Foreskin keratinocyte (primary cell): ENCODE measurements at places on chromosomes 4 and X. TPM values are rescaled to one million over a fixed set of nuclear protein-coding genes. Genes with fewer than 3 reads are reported as not detected.

- DNase-seq = no peak
Measured at GRCh38 chr4:184331268-184331995, 113.8 kb upstream of the ENPP6 start.

DNA sequence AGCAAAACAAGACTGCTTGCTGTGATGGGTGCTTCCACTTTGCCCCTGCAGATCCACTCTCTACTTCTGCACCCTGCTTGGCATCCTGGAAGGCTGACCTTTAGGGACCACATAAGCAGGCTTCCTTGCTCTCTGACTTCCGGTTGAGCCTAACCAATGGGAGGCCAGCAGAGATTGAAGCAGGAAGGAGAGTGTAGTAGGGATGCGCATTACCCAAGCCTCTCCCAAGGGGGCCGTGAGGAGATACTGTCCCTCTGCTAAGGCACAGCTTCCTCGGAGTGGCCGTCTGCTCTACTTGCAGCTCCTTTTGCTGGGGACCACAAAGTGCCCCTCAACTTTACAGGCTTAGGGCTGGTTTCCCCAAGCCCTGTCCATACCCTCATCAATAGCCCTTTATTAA is 624.3 kb upstream of the TENM3 start:
- no peak for DNase-seq

GRCh38 chrX:2549876-2550275 is 49.1 kb upstream of the DHRSX start:
- no peak for DNase-seq

DNA sequence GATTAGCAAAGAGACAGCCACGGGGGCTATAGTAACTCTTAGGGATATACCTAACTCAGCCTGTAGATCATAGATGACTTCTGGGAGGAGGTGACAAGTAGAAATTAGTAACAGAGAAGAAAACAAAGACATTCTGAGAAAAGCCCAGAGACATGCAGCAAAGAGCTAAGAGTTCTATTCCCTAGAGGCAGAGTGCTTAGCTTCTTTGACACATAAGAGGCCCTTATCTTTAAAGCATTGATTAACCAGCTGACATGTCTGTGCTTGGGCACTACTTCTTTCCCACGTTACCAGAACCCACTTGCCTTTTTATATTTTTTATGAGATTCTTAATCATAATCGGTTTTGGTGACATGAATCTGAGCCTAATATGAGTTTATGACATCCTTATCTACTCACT is 179.5 kb downstream of the GABRB1 start:
- no peak for DNase-seq

GRCh38 chr4:165493359-165493758 is 114.6 kb downstream of the CPE start:
- DNase-seq = peak; percentile 42

PABPC1L2A gene
- total RNA-seq = not detected in 2 replicates

DNA sequence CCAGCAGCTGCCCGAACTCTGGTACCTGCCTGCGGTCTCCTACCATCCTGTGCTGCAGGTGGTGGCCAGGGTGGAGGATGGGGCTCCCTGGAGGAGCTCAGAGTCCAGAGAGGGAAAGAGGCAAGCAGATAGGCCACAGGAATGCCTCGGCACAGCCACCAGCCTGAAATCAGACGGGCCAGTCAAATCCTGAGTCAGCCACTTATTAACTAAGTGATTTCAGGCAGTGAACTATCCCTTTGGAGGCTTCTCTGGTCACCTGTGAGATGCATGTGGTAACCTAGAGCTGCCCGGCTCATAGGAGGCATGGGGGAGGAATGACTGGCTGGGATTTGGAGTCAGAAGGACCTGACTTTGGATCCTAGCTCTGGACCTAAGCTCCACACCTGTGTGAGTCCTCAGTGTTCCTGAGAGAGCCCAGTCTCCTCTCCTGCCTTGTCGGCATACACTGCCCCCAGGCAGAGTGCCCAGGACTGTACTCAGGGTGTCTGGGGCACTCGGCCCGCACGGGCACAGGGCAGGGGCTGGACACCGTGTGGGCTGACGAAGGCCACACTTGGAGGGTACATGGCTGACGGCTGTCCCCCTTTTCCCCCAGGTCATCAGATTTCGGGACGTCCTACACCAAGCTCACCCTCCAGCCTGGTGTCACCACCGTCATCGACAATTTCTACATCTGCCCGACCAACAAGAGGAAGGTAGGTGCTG is 96.4 kb upstream of the PSAPL1 start:
- no peak for DNase-seq

- DNase-seq = peak; percentile 32
Measured at GRCh38 chr4:61201961-61202637, 2.0 kb downstream of the ADGRL3 start.

STS gene
- total RNA-seq = 1.2 and 1.5 TPM in 2 replicates

GRCh38 chrX:70421618-70422017 is 1.5 kb upstream of the GDPD2 start:
- no peak for DNase-seq

XK gene
- total RNA-seq = 0.21 and 0.24 TPM in 2 replicates

KIAA1210 gene
- total RNA-seq = not detected in 2 replicates

DNA sequence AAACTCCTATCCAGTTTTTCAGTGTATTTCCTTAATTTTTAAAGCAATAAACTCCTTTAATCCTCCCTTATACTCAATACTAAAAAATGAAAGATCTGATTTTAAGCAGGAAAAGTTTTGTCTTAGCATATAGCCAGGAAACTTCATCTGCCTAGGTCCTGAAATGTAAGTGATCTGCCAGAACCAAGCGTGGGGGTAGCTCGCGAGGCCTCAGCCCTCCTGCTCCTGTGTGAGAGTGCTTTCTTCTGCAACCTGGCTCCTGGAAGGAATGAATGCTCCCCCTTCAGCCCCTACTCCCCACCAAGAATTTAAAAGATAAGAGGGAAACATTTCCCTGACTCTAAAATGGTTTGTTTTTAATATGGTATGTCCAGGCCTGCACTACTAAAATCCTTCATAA is 160.1 kb downstream of the CBR4 start:
- DNase-seq = no peak

SMR3B gene
- total RNA-seq = not detected in 2 replicates

GRCh38 chr4:95091272-95091671 is 333.5 kb downstream of the BMPR1B start:
- DNase-seq = no peak

RASSF6 gene
- total RNA-seq = 1.2 and 1.3 TPM in 2 replicates

LANCL3 gene
- 1.3 and 1.6 TPM in 2 replicates for total RNA-seq

ADAM29 gene
- total RNA-seq = not detected in 2 replicates

GPR78 gene
- total RNA-seq = not detected in 2 replicates

MRPL1 gene
- total RNA-seq = 56.2 and 57.8 TPM in 2 replicates

CLCN4 gene
- total RNA-seq = 0.35 and 0.44 TPM in 2 replicates

DNA sequence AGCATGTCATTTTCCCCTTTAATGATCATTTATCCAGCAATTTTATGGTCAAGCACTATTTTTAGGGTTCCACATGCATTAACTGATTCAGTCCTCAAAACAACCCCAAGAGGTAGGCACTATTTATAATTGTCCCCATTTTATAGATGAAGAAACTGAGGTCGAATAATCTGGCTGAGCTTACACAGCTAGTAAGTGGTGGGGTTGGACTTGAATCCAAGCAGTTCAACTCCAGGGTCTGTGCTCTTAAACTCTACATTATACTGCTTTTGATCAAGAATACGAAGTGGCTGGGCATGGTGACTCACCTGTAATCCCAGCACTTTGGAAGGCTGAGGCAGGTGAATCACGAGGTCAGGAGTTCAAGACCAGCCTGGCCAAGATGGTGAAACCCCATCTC is 3.2 kb upstream of the CHRNA9 start:
- DNase-seq = no peak

- peak; percentile 0 for DNase-seq
Measured at GRCh38 chrX:87409113-87409841, 108.3 kb upstream of the KLHL4 start.

MAGEA8 gene
- not detected in 2 replicates for total RNA-seq

GRCh38 chrX:32745323-32745722 is 466.0 kb downstream of the DMD start:
- no peak for DNase-seq

- DNase-seq = no peak
Measured at GRCh38 chr4:52752936-52753335, 1.7 kb upstream of the ERVMER34-1 start.

- DNase-seq = no peak
Measured at GRCh38 chrX:133306316-133306715, 88.2 kb upstream of the TFDP3 start.

GRCh38 chr4:164799410-164799809 is 45.5 kb downstream of the SMIM31 start:
- no peak for DNase-seq

DNA sequence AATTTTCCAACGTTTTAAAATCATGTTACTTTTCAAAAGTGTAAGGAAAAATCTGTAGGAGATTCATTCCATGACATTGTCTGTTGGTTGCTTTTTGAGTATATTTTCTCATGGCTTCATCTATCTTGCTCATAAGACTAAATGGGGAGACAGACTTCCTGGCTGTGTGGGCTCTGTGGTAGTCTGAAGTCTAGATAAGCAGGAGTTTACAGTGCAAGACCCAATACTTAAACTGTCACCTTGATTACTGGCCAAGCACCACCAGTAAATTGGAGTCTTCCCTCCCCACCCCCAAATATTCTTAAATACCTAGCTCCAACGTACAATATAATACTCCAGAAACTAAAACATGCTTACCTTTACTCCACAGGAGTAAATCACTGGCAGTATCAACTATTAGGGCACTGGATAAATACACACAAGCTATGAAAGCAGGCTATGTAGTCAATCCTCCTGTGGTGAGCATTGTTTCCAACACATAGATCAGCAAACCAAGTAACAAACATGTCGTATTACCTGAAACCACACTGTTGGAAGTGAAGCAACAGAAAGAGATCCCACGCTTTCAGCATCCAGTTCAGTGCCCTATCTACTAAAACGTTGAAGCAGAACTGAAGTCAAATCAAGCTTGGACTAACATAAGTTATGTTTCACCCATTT is 6.2 kb downstream of the HNRNPD start:
- DNase-seq = no peak

DNA sequence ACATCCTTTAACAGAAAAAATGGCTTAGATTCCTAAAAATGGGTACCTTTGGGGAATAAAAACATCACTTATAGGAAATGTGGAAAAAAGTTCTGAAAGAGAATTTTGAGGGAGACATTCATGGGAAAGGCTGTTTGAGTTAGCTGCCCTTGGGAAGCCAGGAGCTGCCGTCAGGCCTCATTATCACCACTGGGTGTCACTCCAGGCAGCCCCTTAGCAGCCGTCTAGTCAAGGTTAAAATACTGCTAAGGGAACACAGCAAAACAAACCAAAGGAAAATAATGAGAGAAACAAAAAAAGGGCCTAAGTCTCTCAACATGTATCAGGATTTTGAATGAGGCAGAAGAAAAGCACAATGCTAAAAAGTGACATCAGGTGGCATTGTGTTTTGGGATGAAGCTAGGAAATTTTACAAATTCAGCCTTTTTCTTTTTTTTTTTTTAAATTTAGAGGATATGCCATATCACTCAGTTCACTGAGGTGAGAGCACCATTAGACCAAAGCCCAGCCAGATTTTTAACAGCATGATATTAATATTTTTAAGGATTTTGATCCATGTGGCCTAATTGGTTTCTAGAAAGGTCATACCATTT is 235.3 kb downstream of the GPAT3 start:
- no peak for DNase-seq

DNA sequence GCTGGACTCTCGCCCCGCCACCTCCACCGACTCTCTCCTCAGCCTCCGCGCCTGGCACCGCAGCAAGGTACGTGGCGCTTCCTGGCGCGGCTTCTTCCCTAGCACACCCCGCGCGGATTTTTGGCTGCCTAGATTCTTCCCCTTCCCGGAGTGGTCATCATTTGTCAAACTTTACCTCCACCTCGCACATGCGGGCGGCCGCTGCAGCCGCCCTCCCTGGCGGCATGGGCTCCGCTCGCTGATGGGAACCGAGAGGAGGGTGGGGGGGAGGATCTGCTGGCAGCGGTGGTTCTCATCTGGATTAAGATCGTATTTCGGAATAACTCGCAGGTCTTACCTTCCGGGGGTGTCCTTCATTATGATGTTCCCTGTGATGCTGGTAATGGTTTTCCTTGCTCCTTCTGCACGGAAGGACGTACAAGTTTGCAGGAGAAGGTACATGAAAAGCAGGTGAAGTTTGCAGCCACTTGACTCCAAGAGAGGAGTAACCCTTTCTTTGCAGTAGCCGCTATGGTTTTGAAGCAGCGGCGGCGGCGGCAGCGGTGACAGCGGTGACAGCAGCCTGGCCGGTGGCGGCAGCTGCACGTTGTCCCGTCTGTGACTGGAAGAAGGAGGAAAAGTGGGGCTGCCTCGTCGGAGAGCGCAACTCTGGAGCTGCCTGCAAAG is 2183.9 kb upstream of the TENM3 start:
- DNase-seq = no peak

SYTL5 gene
- total RNA-seq = 0.04 and 0.10 TPM in 2 replicates

- peak; percentile 84 for DNase-seq
Measured at GRCh38 chrX:71181910-71182799, 37.5 kb downstream of the NLGN3 start.

DNA sequence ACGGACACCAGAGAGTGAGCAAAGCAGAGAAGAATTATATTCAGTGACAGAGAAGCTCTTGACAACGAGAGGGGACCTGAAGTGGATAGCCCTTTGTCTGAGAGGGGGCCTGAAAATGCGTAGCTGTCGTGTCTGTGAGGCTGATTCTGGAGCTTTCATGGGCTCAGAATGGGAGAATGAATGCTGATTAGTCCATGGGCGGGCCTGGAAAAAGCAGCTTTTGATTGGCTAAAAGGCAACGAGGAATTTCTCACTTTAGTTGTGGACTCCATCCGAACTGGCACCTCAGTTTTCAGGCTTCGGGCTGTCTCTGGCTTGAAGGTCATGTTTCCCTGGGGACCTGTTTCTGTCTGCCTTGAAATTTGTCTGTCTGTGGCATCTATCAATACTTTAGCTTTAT is 487.1 kb downstream of the TECRL start:
- DNase-seq = no peak

- DNase-seq = no peak
Measured at GRCh38 chrX:132716006-132716405, 227.2 kb upstream of the MBNL3 start.

DNA sequence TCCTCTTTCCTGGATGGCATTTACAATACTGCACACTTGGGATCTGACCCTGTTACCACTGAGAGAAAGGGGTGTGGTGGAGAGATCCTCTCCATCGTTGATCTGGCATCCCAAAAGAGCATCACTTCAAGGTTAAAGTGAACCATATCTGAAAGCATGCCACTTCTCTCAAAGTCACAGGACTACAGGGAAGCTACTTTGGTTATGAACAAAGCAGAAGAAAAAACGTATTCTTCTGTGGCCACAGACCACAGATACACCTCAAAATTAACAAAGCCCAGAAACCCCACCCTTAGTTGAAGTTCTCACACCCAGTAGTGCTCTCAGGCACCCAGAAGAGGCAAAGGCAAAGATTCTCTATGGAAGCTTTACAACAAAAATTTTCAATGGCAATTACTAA is 108.3 kb downstream of the JADE1 start:
- DNase-seq = no peak

BEX5 gene
- 0.42 and 0.92 TPM in 2 replicates for total RNA-seq

GRCh38 chr4:184553891-184554290 is 79.5 kb upstream of the IRF2 start:
- DNase-seq = no peak
